ENCODE measurements at places on chromosomes 5 and 9.

DNA sequence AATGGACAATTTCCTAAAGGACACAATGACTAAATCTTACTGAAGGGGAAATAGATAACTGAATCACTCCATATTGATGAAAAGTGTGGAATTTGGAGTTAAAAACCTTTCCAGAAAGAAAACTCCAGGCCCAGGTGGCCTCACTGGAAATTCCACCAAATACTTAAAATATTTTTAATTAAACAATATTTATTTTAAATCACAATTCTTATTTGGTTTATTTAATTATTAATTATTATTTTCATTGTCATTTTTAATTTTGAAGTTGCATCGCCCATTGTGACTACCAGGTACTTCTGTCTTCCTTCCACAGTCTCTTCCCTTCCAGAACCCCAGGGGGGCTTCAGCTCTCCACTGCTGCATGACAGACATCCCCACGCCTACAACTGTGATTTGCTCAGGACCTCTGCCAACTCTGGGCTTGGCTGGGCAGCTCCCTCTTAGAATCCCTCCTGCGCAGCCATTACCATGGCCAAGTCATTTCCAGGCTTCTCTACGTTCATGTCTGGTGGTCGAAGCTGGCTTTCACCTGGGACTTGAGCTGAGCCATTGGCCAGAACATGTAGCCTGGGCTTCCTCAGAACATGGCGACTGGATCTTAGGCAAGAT, 16.4 kb upstream of the GADD45G start:
- no peak for DNase-seq

- DNase-seq: no peak
These were observed 17.8 kb downstream of the CTNNA1 start for GRCh38 chr5:138770977-138771376.

DNA sequence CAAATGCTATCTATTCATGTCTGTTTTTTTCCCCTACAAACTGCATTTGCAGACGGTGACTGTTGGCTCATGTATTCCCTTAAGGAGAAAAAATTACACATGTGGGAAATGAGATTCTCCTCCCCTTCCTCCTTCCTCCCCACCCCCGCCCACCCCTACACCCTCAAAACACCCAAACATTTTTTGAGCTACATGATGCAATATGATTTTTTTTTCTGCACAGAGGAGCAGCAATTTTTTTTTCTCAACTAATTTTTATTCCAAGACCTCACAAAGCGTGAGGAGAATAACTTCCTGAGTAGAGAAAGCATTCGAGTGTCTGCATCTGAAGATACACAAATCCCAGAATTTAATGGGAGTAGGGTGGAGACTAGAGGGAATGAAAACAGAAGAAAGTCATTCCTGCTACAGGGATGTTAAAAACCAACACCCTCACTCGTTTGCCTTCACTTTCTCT, 118.1 kb downstream of the PRDM6 start:
- DNase-seq: no peak

- no peak for DNase-seq
These were observed 115.3 kb upstream of the MSX2 start for GRCh38 chr5:174609116-174609515.

- DNase-seq: no peak
These were observed 547.0 kb upstream of the COX7C start for GRCh38 chr5:86070719-86071118.

DNA sequence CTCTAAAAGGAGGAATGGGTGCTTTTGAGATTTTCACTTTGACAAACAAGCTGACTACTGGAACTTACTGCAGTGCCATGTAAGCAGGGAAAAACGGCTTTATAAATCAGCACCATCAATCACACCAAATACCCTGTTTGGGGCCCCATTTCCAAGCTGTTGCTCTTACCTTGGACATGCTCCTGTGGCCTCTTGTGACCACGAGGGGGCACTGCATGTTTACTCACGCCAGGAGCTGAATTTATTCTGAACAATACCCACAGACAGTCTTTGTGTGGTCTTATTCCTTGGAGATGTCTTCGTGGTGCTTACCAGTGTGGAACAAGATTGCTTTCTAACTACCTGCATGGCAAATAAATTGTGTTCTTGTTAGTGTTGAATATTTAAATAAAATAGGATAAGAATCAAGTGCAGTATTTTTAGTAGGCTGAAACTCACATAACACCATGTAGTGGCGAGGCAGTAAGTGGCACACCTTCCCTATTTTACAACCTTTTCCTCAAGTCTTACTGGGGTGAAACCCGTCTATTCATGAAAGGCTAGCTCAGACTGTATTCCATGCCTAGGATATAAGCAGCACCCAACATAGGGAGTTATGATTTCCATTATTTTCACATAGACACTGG, 155.5 kb upstream of the NMUR2 start:
- peak; percentile 3 for DNase-seq
